ENCODE measurements at places on chromosomes 2 and 18. TPM values are rescaled to one million over a fixed set of nuclear protein-coding genes. Genes with fewer than 3 reads are reported as not detected.

Gene RAX
- total RNA-seq, result not detected

Gene DSG3
- not detected for total RNA-seq

Gene BCS1L
- 61.3 TPM for total RNA-seq

- H3K4me3 ChIP-seq, result no peak overlapping the region
- no peaks in the 10 kb centered on the region for H3K27me3 ChIP-seq
- no peaks in the 10 kb centered on the region for H3K36me3 ChIP-seq
- H3K27ac ChIP-seq, result no peak overlapping the region
- no peak for DNase-seq
Observed at GRCh38 chr18:46630991-46631390, 26.0 kb downstream of the LOXHD1 start.

DNA sequence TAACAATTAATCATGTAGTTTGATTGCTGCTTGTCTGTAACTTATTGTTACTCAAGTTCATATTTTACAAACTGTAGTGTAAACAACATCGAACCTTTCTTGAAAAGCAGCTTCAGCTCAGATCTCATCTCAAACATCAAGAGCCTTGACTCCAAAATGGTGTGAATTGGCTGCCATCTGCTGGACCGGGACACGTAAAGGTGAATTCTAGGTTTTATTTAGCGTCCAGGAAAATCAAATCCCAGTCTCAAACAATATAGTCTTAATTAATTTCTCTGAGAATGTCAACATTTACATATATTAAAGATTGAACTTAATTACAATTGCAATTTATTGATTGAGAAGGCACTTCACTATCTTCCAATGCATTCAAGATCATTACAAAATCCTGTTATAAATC, 453.0 kb downstream of the GALR1 start:
- peaks cover 21% of the 10 kb centered on the region for H3K27me3 ChIP-seq
- H3K4me1 ChIP-seq, result no peaks in the 10 kb centered on the region
- no peak overlapping the region for H3K27ac ChIP-seq
- H3K36me3 ChIP-seq, result no peaks in the 10 kb centered on the region

DNA sequence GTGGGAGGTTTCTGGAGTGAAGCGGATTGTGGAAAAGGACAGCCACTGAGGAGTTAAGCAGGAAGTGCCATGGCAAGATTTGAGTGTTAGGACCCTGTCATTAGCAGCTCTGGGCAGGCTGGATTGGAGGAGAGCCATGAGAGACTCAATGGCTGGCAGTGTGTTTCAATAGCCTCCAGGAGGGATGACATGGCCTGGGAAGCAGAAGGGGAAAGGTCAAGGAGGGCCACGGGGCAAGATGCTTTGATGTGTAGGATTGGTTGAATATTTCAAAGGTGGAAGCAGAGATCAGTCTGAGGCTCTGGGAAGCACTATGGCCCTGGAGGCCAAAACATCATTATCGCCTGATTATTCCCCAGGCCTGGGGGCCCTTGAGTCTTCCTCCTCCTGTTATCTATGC, 229.0 kb upstream of the HS6ST1 start:
- H3K4me3 ChIP-seq, result no peak overlapping the region
- H3K36me3 ChIP-seq, result no peaks in the 10 kb centered on the region
- H3K27ac ChIP-seq, result no peak overlapping the region
- DNase-seq, result no peak
